H7 (cell line): ENCODE measurements at places on chromosomes 11 and 22.

DNA sequence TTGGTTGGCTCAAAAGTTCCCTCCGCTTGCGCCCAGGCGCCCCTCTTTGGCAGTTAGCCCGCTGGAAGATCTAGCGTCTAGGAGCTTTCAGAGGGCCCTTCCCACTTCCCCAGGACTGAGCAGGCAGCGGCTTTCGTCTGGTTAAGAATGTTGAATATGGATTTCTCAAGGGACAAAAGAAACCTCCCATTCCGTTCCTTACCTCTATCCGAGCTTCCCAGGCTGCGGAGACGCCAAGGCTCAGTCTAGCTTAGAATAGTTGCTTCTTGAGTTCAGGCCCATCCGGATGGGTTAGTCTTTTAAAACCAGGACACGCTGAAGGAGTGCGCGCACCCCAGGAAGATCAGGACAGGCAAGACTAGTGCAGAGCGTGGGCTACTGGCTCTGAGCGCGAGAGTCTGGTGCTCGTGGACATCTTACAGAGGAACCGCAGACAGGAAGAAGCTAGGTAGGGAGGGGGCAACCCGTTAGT, 1.6 kb downstream of the NELL1 start:
- peak; percentile 32 for DNase-seq

GRCh38 chr11:88312628-88313027, 24.9 kb downstream of the CTSC start:
- no peak for DNase-seq

GRCh38 chr11:2325719-2326118, 23.9 kb downstream of the TSPAN32 start:
- DNase-seq: no peak

DNA sequence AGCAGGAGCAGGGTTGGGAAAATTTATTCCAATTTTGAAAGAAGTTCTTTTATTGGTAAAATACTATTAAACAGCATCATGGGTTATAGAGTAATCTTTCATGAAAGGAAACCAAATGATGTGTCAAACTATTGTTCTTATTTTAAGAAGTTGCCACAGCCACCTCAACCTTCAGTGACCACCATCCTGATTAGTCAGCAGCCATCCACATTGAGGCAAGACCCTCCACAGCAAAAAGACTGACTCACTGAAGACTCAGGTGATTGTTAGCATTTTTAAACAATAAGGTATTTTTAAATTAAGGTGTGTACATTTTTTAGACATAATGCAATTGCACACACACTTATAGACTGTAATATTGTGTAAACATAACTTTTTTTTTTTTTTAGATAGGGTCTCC, 3.7 kb upstream of the HEPHL1 start:
- no peak for DNase-seq

DNA sequence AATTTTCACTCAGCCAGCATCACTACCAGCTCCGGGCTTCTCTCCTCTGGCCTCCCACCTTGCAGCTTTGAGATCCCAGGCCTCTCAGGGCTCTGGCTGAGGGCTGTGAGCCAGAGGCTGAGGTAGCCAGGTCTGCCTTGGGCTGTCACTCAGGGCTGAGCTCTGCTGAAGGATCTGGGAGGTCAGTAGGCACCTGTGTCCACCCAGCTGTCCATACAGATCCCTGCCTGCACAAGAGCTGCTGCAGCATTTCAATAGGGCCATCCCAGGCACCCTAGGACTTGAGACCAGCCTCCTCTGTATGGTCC, 12.6 kb downstream of the KCNQ1OT1 start:
- DNase-seq: no peak

DNA sequence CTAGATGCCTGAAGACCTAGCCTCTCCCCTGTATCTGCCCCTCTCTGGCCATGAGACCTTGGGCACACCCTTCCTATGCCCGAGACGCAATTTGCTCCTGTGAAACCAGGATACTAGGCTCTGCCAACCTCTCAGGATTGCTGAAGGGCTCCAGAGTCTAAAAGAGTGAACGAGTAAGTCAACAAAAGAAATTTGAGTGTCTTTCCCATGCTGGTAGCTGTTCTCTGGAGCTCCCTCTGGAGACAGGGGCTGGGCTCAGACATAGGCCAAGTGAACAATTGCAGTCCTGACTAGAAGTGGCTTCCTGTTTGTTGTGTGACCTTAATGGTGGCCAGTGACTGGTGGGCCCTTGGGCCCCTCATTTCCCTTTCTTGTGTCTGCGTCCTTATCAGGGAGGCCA, 189.0 kb upstream of the NARS2 start:
- DNase-seq: no peak

DNA sequence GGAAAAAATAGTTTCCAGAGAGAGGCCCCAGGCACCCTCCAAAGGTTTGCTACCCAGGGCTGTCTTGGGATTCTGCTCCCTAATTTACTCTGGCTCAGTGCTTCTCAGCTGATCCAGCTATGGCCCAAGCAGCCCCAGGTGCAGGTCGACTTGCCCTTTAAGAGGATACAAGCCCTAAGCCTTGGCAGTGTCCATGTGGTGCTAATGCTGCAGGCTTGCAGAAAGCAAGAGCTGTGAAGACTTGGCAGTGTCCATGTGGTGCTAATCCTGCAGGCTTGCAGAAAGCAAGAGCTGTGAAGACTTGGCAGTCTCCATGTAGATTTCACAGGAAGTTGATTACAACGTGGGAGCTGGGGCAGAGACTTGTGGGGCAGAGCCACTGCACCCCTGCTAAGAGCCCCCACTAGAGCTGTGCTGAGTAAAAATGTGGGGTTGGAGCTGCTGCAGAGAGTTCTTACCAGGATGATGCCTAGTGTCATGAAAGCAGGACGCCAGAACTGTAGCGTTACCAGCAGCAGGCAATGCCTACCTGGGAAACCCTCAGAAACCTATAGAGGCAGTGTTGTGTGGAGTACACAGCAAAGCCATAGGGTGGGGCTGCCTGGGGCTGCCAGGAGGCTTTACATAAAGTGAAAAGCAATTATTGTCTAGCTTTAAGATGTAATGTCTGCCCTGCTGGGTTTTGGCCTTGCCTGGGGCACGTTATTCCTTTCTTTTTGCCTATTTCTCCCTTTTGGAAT, 16.1 kb upstream of the OR52K1 start:
- peak; percentile 15 for DNase-seq

DNA sequence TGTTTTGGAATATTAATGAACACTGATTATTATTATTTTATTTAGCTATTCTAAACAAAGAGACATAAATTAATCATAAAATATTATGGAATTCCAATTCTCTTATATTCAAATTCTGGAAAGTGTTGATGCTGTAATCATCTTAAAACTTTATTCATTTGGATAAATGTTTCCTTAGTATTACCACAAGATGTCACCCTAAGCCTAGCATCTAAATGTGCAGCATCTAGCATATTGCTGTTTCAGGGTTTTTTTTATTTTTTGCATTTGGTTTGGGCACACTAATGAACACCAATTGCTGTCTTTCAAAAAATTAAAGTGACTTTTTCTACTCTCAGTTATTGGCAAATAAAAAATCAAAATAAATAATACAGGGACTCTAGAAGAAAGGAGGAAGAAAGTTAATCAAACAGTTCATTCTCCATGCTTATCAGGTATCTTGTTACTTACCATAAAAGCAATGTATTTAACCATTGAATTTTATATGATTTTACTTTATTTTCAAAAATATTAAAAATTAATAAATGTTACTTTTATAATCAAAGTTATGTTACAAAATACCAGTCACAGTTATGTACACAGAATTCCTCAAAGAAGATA, 31.8 kb downstream of the DLG2 start:
- DNase-seq: peak; percentile 5

DNA sequence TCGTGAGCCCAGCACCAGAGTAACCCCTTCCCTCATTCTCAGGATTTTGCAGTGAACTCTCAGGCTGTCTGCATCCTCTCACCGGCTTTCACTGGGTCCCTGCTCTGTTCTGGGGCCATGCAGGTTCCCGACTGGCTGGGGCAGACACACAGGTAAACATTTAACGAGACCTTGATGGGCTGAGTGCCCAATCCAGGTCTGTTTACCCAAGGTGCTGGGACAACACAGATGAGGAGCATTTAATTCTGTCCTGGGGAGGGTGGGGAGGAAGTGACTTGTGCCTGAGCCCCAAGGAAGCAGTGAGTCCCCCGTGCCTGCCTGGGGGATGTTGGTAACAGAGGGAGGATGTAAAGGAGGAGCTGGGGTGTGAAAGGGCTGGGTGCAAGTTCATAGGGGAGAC, 4.4 kb downstream of the BIK start:
- no peak for DNase-seq

GRCh38 chr22:37278261-37278660, 4.0 kb upstream of the CYTH4 start:
- no peak for DNase-seq

- no peak for DNase-seq
These were observed 61.6 kb downstream of the LRP5 start for GRCh38 chr11:68373815-68374501.

- DNase-seq: no peak
These were observed 792.9 kb upstream of the CCDC179 start for GRCh38 chr11:23653071-23653675.

DNA sequence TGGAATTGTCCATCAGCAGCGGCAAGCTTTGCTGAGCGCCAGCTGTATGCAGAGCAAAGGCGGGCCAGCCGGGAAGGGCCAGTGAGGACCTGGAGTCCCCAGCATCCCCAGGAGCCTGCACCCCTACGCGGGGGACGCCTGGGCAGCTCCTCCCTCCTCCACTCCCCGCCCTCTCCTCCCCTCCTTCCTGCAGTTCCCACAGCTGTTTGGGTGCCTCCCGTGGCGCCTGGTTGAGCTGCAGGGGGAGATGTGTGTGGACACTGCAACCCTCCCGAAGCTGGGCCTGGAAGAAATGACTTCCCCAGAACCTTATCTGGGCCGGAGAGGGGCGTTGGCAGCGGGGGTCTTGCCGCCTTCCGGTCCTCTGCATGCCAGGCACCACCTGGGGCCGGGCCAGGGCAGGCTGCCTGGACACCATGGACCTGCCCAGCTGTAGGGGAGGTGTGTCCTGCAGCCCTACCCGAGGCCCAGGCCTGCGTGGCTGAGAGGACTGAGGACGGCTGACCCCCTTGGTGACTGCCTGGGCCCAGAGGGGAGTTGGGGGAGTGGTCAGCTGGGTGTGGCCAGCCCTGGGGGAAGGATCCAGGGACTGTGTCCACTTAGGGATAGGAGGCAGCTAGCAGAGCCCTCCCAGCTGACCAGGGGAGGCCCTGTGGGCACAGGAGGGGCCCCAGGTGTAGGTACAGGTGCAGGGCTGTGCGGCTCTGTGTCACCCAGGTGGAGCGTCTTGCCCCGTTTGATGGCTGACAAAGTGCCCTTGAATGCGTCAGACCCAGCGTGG, 16.8 kb upstream of the MUC6 start:
- DNase-seq: peak; percentile 67

- DNase-seq: peak; percentile 86
These were observed 35.9 kb upstream of the GRAMD4 start for GRCh38 chr22:46584081-46584921.
